ENCODE measurements at places on chromosomes 11 and 22.

DNA sequence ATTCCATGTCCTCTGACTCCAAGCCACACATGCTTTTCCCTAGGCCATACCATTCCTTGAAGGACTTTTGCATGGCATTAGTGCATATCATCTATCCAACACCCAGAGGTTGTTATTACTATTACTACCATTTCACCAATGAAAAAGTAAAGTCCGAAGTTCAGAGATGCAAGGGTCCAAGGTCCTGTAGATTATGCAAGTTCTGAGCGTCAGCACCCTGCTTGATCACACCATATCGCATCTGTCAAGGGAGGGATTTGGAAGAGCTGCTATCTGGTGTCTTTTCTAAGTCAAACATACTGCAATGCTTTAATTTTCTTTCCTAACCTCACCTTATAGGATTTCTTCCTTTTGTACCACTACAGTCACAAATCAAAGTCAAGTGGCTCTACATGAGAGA, 214.7 kb upstream of the CADM1 start:
- no peak for DNase-seq

DNA sequence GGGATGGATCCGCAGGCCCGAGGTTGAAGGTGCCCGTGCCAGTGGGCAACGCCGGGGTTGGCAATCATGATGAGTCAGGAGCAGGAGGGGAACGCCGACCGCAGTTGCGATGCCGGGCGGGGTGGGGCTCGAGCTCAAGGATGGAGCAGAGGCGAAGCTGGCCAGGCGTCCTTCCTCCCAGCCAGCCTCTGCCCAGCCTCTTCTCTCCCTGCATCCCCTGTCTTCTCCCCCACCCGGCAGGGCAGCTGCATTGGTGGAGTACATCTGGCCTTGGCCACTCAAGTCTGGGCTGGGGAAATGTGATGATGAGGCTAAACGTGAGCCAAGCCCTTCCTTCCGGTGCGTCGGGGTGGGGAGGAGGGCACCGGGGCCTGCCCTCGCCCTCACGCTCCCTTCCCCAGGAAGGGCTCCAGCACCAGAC, 3.9 kb downstream of the IFITM10 start:
- DNase-seq: no peak

DNA sequence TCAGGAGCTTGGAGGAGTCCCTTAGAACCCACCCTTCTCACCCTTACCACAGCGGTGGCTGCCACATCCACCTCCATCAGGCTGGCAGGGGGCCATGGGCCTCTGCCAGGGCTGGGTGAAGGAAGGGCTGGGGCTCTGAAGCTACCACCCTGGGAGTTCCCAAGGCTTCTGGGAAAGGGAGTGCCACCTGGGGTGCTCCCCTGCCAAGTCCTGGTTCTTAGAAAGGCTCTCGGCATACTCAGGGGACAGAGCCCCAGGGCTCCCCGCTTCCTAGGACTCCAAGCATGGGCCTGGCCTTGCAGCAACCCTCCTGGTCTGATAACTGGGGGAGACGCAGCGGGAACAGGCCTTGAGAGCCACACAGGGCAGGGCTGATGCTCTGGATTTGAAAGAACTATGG, 438 bp upstream of the PLA2G3 start:
- no peak for DNase-seq

DNA sequence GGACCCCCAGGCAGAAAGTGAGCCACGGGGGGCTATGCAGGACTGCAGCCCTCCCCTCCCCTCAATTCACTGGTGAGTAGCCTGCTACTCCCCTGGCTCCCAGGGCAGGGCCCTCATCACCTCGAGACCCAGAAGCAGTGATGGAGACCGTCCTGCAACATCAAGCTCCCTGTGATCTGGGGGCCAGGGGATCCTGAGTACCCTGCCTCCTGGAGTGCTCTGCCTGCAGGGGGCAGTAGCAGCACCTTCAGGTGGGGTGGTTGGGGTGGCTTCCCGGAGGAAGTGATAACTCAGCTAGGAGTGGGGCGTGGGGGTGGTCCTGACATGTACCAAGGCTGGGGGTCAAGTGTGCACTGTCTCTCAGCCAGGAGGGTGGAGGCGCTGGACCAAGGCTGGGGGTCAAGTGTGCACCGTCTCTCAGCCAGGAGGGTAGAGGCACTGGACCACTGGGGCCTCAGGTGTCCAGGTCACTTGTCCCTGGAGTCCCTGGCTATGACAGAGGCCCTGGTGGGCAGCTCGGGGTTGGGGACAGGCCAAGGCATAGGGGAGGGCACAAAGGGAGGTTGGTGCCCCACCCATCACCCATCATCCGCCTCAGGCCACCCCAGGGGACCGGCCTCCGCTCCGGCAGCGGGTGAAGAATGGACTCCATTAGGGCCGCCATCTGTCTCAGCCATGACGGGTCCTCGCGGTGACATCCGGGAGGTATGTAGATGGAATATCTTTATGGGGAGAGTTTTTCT, 9.4 kb downstream of the RTN4R start:
- DNase-seq: no peak

DNA sequence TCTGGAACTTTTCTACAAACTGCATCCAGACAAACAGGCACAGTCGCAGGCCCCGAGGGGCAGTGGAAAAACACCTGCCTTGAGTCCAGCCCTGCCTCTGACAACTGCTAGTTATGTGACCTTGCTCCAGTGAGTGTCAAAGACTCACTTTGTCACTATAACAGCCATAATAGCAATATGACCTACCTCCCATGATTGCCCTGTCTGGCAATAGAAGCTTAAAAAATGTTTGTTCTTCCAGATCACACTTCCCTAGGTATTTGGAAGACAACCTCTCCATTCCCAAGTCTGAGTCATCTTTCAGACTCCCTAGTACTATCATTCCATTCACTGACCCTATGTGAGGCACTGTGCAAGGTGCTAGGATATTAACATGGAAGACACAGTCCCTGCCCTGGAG, 74.5 kb downstream of the RPL27A start:
- peak; percentile 72 for DNase-seq

DNA sequence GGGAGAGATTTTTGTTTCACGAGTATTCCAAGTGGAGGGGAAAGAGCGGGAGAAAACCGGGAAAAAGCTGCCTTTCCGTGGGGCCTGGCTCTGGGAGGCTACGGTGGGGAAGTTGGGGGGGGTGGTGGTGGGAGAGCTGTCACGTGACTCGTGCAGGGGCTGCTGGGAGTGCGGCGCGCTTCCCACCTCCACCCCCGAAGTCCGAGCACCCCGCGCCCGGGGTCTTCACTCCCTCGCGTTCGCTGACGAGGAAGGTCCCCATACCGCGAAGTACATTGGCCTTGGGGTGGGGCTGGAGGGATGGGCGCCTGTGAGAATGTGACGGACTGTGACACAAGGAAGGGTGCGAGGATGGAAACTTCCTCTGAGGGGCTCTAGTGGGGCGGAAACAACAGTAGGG, at the start of gene TEX12:
Gene TEX12, plus strand, starts transcription at position 228 of the 400 bp plus-strand sequence. CDS start 1,897 bp downstream, outside the sequence.
- no peak for DNase-seq

DNA sequence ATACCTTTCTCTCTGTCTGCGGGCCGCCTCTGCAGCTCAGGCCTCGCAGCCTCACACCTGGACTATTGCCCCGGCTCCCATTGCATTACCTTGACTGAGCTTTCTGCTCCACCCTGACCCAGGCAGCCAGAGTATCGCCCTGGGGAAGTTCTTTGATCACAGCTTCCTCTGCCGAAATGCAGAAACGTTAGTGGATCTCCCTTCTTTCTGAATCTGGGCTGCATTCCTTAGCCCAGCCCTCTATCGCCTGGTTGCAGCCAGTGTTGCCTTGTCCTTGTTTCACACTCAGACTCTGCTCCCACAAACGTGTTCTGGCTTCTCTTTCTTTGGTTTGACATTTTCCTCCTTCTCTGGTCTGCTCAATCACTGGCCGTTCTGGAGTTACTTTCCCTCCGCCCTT, 195.7 kb downstream of the ADAMTS15 start:
- no peak for DNase-seq

DNA sequence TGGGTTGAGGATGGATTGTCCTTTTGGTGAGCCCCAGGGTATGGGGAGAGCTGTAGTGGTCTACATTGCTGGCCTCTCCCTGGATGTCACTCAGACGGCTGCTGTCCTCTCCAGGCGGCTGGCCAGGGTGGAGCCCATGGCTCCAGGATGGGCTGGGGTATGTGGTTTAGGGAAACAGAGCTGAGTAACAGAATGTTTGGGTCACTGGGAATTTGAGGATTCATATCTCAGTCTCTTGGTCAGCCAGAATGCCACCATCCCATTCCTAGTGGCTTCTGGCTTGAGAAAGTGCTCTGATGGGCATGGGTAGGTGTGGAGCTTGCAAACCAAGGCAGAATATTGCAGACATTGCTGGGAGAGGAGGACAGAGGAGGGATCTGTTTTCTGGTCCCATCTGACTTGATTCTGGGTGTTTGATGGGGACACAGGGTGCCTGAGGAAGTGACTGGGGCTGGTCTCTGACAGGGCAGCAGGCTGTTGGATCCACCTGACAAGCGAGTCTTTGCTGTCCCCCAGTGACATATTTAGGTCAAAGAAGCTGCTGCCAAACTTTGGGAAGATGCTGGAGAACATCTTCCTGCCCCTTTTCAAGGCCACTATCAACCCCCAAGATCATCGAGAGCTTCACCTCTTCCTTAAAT, 41.4 kb downstream of the AMPD3 start:
- DNase-seq: no peak

GRCh38 chr11:121743285-121743684, 290.5 kb upstream of the SORL1-AS1 start:
- DNase-seq: no peak

DNA sequence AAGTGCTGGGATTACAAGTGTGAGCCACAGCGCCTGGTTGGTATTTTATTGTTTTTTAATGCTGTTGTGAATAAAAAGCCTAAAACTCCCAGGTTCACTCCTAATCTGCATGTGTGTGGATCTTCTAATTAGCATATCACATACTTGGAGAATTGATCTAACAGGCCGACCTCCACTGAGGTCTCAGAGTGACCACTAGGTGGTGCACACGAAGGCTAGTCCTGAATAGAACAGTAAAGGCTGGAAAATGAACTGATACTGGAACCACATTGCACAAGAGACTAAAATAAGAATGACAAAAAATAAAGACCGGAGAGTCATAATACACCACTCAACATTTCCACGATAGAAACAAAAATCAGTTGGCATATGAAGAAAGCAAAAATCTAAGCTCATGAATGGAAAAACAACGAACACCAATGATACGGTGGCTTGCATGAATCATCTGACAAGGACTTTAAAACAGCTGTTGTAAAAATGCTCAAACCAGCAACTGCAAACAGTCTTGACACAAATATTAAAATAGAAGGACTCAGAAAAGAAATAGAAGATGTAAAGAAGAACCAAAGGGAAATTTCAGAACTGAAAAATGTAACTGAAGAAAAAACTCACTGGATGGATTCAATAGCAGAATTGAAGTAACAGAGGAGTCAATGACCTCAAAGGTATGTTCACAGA, 19.2 kb downstream of the PIM3 start:
- DNase-seq: peak; percentile 46

DNA sequence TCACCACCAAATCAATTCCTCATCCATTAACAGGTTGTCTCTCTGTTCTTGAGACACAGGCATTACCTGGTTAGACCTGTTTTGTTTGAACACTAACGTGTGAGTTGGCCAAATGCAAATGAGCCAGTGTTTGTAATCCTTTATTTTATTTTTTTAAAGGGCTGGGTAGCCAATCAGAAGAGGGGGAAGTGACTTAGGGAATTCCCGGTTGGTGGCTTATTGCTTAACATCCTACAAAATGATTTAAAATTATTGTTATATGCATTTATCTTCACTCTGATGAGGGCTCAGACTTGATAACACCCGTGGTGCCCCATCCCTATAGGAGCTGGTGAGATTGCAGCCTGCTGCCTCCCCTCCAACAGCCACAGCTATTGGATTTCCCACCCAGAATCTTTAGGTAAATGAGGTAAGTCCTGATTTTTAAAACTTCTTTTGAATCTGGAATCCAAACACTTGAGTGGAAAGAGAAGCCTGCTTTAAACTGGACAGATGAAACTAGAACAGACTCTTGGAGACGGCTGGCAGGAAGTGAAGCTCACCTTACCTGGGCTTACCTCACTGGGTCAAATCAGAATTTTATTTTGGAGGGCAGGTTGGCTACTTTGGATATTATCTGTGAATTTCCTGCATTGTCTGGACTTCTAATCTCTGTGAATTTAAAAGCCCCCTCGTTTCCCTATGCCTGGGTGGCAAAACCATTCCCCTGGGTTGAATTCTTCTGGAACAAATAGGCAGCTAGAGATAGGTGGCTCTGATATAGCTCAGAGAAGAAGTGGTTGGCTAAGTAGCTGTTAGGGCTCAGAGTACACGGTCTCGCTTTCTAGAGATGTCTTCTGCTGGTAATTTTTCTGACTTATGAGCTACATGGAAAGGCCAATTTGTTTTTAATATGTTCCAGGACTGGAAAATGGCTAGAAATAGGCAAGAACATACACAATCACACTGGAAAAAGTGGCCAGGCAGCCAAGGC, at the start of gene EHF:
Gene EHF, plus strand, starts transcription at position 274 of the 973 bp plus-strand sequence. CDS start 21,538 bp downstream, outside the sequence.
- no peak for DNase-seq

- no peak for DNase-seq
Observed at GRCh38 chr11:64337538-64338249, 2.3 kb upstream of the CCDC88B start.

DNA sequence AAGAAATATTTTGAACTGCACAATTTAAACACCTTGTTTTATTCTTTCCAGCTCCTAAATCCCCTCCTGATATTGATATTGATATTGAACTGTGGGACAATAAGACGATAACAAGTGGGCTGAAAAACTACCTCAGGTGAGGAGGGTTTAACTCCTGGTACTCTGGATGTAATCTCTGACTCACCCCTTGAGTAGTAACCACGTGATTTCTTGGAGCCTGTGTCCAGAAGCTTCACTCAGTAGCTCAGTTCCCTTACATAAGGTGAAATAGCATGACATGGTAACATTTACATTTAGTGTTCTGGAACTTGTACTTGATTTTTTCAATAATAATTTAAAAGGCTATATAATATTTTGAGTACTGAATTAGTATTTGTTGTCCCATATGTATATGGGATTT, 168.0 kb downstream of the PGR start:
- DNase-seq: no peak

- no peak for DNase-seq
Observed at GRCh38 chr11:69311767-69312385, 17.9 kb downstream of the MYEOV start.

GRCh38 chr11:47348131-47348802, 4.2 kb downstream of the MYBPC3 start:
- DNase-seq: no peak

DNA sequence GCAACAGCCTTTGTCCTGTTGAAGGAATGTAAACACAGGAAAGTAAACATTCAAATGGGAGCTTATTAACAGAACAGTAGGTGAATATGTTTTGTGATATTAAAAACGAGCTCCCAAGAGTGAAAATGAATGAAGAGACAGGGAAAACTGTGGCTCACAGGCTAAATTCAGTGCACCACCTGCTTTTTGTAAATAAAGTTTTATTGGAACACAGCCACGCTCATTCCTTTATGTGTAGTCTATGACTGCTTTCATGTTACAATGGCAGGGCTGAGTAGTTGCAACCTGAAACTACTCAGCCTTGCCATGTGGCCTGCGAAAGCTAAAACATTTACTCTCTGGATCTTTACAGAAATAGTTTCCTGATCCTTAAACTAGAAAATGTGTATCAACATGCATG, 136.9 kb downstream of the MYO18B start:
- no peak for DNase-seq
